ENCODE measurements at places on chromosomes 11 and 22.

- no peak for DNase-seq
These were observed 9.3 kb downstream of the SHISA8 start for GRCh38 chr22:41905411-41906202.

GRCh38 chr11:72005347-72006260 is 6.9 kb downstream of the IL18BP start:
- no peak for DNase-seq

DNA sequence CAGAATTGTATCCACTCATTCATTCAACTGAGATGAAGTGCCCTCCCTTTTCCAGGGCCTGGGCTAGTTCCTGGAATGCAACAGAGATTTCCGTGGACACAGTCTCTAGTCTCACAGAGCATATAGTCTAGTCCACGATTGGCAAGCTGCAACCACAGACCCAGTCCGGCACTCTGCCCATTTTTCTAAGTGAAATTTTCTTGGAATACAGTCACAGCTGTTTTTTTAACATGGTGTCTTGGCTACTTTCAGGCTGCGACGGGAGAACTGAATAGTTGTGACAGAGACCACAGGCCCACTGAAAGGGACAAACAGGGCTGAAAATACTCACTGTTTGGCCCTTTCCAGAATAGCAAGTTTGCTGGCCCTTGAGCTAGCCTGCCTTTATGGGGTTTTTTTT is 29.2 kb downstream of the ALG12 start:
- no peak for DNase-seq

- DNase-seq, result no peak
These were observed 19.0 kb upstream of the OR9Q1 start for GRCh38 chr11:58004664-58005063.

- DNase-seq, result no peak
These were observed 137.2 kb downstream of the GRIK4 start for GRCh38 chr11:120648771-120649170.

- no peak for DNase-seq
These were observed 650 bp upstream of the MAPK11 start for GRCh38 chr22:50270666-50271394.

DNA sequence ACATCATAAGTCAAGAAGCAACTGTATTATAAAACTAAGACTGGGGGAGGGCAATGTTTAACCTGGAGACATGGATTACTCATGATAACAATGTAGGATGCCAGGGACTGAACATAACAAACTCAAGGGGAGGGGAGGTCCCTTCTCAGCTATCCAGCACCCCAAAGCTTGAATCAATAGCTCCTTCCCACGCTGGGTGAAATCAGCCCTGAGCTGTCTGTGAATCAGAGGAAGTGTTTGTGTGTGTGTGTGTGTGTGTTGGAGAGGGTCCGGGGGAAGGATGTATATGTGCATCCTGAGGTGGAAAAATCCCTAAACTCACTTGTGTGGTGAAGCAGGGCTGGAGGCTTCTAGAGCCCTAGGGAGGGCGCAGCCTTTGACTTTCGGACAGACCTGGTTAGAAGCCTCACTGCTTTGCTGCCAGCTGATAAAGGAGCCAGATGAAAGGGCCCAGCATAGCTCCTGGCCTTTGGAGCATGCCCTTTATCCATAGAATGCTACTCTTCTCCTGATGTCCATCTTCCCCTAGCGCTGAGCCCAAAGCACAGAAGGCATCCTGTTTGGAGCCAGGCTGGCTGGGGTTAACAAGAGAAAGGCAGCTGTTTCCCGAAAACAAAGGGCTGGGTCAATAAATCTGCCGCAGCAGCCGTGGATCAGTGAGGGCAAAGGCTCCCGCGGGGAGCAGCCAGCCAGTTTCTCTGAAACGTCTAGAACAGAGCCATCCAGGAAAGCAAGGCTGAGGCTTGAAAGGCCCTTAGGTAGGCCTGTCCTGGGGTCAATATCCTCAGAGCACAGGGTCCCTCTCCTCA is 35.8 kb downstream of the TNKS1BP1 start:
- no peak for DNase-seq

Data from cerebellar cortex (tissue), 1 donor.